ENCODE measurements at places on chromosomes 13 and 19. TPM values are rescaled to one million over a fixed set of nuclear protein-coding genes. Genes with fewer than 3 reads are reported as not detected.

MCEMP1 gene
- total RNA-seq: not detected

MAMSTR gene
- total RNA-seq: 0.65 TPM

ZNF730 gene
- total RNA-seq: not detected

DNA sequence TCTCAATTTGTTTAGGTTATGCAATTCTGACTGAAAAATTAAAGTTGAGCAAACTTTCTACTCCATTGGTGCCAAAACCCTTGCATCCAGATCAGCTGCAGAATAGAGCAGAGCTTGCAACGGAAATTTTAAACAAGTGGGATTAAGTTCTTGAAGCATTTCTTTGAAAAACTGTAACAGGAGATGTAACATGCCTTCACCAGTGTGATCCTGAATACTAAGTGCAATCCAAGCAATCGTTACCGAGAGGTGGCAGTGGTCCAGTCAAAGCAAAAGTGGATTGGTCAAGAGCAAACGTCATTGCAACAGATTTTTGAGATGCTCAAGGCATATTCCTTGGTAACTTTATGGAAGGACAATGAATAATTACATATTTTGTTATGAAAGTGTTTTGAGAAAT, 841.1 kb upstream of the SLITRK5 start:
- DNase-seq: no peak

GRCh38 chr19:29793116-29793727, 18.6 kb upstream of the CCNE1 start:
- no peak for DNase-seq

GRCh38 chr19:14837391-14837790, 2.4 kb upstream of the OR7A5 start:
- no peak for DNase-seq

GRCh38 chr19:8489561-8490394, 12.7 kb downstream of the PRAM1 start:
- no peak for DNase-seq
